HS-5 (cell line): ENCODE measurements at places on chromosomes 4 and X.

GRCh38 chr4:145933134-145933533 lies 5.5 kb downstream of the ZNF827 start:
- DNase-seq = no peak

DNA sequence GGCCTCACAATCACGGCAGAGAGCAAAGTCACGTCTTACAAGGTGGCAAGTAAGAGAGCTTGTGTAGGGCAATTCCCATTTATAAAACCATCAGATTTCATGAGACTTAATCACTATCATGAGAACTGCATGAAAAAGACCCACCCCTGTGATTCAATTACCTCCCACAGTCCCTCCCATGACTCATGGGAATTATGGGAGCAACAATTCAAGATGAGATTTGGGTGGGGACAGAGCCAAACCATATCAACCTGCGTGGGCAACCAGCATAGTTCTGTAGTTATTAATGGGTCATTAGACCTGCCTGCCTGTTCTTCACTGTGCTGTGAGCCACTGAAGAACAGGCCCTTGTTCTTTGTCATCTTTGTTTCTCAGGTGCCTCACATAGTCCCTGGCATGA lies 593.7 kb upstream of the BOD1L1 start:
- DNase-seq = no peak

- no peak for DNase-seq
Measured at GRCh38 chrX:155148724-155149537, 67.3 kb upstream of the VBP1 start.

DNA sequence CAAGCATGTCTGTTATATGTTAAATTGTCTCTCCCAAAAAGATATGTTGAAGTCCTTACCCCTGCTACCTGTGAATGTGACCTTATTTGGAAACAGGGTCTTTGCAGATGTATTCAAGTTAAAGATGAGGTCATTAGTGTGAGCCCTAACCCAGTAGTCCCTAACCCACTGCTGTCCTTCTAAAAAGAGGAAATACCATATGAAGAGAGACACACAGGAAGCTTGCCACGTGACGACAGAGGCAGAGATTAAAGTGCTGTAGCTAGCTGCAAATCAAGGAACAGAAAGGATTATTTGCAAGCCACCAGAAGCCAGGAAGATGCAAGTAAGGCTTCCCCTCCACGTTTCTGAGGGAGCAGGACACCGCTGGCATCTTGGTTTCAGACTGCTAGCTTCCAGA lies 150.1 kb downstream of the HNRNPD start:
- no peak for DNase-seq

DNA sequence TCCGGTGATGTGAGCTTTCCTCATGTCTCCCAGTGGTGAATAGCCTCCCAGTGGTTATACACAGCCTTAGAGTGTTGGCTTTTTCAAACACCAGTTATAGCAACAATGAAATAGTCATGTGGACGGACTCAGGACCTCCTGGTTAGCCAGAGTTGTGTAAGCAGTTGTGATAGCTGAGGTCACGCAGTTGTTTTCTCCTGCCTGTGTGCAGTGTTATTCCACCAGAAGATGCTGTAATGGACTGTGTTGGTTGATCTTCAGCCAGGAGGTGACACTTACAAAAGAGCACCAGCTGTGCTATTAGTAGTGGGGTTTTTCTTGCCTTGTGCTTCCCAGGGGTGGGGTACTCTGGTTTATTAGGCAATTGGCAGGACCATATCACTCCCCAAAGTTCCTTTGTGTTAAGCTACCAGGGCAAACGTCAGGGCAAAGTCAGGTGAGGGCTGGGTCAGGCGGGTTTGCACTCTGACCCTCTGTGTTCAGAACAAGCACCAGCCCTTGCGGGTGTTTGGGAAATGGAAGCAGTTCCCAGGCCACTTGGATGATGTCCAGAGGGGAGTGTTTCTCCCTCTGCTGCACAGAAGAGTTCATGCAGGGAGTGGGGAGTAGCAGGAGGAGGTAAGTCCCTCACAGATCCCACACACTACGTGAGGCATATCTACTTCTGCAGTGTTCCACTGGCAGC lies 252.6 kb downstream of the TMEM47 start:
- no peak for DNase-seq

GRCh38 chrX:153635788-153636668 lies 11.0 kb upstream of the DUSP9 start:
- no peak for DNase-seq

DNA sequence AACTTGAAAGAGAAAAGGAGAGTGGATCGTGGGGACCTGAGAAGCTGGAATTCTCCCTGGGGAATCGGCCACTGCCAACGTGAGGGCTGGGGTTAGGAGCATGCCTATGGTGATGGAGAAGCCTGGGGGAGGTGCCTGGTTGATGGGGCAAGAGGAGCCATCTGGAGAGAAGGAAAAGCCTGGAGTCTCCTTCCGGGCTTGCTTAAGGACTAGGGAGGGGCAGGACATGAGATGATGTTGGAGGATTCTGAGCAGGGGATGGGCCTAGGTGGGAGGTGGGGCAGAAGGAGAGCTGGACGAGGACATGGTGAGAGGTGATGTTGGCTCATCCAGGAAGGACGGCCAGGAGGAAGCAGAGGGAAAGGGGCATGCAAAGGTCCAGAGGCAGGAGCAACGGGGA lies 35.0 kb upstream of the GYG2 start:
- DNase-seq = no peak

DNA sequence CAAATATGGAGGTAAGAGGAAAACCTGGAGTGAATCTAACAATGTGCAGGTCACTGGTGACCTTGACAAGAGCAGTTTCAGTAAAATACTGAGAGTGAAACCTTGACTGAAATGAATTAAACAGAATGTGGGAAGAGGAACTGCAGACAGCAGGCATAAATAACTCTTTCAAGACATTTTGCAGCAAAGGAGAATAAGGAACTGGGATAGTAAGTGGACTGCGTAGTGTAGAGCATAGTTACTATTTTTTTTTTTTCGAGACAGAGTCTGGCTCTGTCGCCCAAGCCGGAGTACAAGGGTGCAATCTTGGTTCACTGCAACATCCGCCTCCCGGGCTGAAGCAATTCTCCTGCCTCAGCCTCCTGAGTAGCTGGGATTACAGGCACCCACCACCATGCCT lies 24.0 kb downstream of the RBMX start:
- no peak for DNase-seq
